HAP-1 (cell line): ENCODE measurements at places on chromosomes 3 and 15.

DNA sequence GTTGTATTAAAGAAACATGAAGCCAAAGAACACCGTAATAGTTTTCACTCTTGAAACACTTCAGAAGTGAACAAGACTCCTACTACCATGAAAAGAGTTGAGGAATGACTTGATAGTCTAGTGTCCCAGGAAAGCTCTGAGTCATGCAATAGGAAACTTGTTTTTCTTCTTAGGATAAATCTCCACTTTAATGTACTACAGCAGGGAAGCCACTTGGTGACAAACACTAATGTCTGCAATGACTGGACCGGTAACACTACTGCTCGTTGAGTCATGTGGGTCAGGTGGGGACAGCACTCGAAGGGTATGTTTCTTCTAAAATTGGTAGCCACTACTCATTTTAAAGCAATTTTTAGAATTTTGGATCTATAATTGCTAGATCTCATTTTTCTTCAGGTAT is 291.7 kb upstream of the CNTN3 start:
- DNase-seq: no peak

- peak; percentile 21 for DNase-seq
Measured at GRCh38 chr3:12158387-12159226, at the start of gene TIMP4. Gene TIMP4, minus strand, starts transcription at chr3:12158912. Its CDS starts 72 bp downstream, at chr3:12158840.

- peak; percentile 61 for DNase-seq
Measured at GRCh38 chr3:153768561-153769469, 352.4 kb upstream of the ARHGEF26 start.

- no peak for DNase-seq
Measured at GRCh38 chr15:77418391-77418965, 1.4 kb downstream of the PEAK1 start.

DNA sequence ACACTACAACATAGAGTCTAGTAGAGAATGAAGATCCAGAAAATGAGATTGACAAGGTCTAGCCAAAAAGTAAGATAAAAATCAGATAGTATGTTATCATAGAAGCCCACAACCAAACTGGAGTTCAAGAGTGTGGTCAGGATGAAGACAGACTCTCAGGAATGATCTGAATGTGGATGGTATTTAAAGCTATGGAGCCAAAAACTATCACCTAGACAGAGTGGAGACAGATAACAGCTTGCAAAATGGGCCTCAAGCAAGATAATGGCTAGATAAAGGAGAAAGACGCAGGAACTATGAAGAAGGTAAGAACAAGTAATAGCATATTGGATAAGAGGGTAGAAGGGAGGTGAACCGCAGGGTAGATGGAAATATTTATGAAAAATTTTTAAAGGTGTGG is 35.4 kb downstream of the ZMAT3 start:
- DNase-seq: no peak

- DNase-seq: no peak
Measured at GRCh38 chr15:33742306-33742705, 226.0 kb upstream of the CHRM5 start.

GRCh38 chr3:148714521-148714920 is 16.8 kb downstream of the AGTR1 start:
- no peak for DNase-seq

DNA sequence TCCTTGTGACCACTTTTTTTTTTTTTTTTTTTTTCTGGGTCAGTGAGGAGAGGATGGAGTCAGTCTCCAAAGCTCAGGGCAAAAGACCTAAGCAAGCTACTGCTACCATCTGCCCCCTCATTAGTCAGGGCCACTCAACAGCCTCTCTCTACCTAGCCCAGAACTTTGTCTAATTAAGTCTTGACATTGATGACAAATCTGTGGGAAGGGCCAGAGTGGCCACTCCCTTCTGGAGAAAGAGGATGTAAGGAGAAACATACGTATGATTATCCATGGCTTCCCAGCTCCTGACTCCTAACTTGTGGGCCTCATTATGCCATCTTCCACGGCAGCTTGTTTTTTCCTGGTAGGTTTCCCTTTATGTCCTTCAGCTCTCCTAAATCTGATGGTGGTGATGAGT is 37.9 kb downstream of the NR1I2 start:
- DNase-seq: no peak

DNA sequence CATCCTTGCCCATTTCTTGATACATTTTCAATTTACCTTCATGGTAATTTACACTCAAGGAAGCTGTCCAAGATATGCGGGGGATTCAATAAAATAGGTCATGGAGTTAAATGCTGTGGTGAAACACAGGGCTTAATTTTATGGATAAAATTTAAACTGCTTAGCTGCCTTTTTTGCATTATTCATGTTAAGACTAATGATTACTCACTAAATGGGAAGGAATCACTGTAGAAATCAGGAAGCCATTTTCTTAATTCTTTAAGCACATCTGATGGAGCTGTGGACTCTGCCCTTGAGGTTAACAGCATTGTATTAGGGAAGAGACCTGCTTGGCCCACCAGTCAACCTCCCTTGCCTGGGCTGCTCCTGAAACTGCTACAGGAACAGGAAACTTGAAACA is 62.5 kb upstream of the RBP1 start:
- no peak for DNase-seq

DNA sequence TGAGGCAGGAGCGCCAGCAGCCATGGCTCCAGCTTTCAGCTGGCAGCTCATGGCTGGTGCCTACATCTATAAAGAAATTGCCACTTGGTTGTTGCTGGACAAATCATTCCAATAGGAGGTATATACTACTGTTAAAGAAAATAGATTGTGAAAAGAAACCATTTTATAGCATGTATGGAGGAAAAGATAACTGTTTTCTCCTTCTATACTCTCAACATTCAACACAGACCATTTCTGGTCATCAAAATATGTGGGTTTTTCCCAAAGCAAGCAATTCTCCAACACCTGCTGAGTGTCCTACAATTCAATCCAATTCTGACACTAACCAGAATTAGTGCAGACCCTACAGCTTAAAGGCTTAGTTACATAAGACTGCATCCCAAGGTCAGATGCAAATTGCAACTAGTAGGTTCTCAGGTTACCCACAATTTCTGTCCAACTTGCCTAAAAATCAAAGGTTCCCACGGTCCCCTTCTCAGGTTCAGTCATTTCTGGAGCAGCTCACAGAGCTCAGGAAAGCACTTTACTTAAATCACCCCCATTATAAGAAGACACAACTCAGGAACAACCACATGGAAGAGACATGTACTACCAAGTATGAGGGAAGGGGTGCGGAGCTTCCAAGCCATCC is 42.4 kb upstream of the STRIT1 start:
- DNase-seq: no peak

- DNase-seq: no peak
Measured at GRCh38 chr3:128858167-128858566, 21.3 kb upstream of the ACAD9 start.

- DNase-seq: no peak
Measured at GRCh38 chr15:74453925-74454763, 6.8 kb downstream of the UBL7 start.

DNA sequence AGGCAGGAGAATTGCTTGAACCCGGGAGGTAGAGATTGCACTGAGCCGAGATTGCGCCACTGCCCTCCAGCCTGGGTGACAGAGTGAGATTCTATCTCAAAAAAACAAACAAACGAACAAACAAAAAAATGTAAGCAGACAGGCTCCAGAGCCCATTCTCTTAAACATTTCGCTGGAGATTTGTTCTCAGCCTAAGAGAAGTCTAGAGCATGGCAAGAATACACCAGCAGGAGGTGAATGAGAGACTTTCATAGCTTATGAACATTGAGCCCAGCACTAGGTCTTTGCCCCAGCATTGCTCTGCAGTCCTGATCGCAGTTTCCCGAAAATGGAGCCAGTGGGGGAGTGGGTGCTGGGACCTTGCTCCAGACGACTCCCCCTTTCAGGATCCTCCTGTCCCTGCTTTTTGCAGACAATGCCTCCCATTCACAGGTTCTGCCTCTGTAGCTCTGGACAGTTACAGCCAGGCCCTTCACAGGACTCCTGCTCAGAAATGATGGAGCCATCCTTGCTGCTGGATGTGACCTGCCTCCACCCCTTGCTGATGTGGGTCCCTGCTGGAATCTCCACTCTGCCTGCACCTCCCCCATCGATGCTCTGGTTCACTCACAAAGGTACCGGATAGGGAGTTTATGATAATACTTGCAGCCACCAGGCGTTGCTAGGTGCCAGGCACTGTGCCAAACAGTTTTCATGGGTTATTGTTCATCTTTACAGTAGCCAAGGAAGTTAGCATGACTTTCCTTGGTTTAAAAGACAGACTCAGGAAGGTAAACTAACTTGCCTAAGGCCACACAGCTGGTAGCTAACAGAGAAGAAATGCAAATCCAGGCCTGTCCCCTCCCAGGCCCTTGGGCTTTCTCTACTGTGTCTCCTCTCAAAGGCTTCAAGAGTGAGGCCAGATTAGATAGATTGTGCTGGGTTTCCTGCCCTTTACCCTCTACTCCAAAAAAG is 329.7 kb upstream of the TLE3 start:
- DNase-seq: no peak

- DNase-seq: no peak
Measured at GRCh38 chr15:76576523-76577279, 240.1 kb downstream of the ISL2 start.

- DNase-seq: no peak
Measured at GRCh38 chr15:41791547-41791937, 17.3 kb downstream of the MAPKBP1 start.

GRCh38 chr15:72354496-72354895 is 21.3 kb downstream of the HEXA start:
- DNase-seq: no peak

DNA sequence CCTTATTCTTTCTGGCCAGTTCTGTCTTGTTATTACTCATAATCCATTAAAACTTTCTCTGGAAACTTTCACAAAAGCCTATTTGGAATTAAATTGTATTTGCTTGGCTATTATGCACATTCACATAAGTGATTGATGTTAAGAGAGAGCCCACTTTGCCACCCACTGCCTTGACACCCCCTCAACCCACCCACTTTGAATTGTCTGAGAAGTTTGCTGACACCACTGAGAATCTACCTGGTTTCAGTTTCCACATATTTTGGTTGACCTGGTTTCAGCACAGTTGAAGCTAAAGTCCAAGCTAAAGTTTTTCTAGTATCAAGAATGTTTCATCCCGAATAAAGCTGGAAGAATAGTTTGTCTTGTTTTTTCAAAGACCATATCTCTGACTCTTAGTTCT is 70.9 kb downstream of the ARMC8 start:
- DNase-seq: no peak

DNA sequence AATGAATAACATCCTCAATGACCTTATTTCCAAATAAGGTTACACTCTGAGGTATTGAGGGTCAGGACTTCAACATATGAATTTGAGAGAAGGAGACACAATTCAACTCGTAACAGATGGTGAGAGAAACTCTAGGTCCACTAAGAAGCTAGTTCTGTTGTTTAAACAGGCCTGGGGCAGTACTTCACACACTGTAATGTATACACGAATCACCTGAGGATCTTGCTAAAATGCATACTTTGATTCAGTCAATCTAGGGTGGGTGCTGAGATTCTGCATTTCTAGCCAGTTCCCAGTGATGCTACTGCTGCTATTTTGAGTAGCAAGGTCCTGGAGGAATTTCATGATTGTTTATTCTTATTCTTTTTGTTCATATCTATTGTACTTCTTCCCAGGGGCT is 186.8 kb downstream of the SATB1 start:
- DNase-seq: no peak

GRCh38 chr3:132004571-132004970 is 30.2 kb downstream of the CPNE4 start:
- no peak for DNase-seq

GRCh38 chr3:119305286-119305685 is 11.1 kb downstream of the ARHGAP31 start:
- DNase-seq: no peak

DNA sequence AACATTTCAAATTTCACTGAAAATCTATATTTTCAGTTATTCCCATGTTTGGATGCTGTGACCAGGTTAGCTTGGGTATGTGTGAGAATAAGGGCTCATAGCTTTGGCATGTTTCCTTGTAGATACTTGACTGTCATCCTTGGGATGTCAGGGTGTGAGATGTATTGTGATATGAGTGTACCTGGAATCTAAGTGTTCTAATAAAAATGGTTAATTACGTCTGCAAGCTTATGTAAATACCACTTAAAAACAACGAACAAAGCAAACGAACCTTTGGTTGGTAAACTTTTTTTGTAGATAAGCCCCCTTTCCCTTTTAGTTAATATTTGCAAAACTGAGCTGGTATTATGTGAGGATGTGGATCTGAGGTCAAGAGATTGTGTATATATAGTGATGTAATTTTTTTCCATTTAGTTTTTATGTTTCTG is 63.5 kb downstream of the FNDC3B start:
- DNase-seq: no peak

- DNase-seq: no peak
Measured at GRCh38 chr3:126338790-126339288, 18.4 kb downstream of the KLF15 start.

GRCh38 chr3:194198938-194199337 is 63.0 kb downstream of the HES1 start:
- DNase-seq: no peak

- DNase-seq: no peak
Measured at GRCh38 chr3:36197151-36197550, 183.2 kb upstream of the STAC start.

DNA sequence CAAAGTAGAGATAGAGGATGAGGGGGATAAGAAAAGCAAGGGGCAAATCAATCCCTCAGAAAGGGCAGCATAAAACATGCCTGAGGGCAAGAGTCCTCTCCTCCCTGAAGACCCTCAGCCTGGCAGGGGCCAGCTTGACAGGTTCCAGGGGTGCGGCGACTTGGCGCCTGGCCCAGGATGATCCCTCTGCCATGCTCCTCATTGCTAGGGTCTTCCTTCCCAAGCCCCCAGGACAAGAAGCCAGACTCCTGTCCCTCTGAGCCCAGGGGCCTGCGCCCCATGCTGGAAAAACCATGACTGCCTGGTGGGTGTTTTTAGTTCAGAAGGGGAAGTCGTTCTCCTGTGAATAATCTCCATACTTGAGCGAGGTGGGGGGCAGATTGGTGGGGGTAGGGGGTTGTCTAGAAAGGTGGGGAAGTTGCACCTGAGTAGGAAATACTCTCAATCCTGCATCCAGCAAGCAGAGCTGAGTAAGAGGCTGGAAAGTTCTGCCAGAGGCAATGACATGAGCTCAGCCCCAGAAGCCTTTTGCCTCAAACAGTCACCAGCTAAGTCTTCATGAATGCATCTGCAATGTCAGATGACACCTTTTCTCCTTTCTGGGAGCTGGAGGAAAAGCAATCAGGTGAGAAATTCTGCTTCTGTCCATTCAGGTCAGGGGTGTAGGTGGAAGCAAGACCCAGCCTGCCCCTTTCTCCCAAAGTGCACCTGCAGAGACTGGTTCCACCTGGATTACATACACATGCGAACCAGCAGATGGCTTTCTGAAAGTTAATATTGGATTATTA is 18.3 kb downstream of the SLC12A8 start:
- DNase-seq: no peak

GRCh38 chr15:37907136-37907535 is 27.3 kb upstream of the TMCO5A start:
- no peak for DNase-seq
